Esophagus (tissue), 2 donors: ENCODE measurements at places on chromosomes 1 and 21. TPM values are rescaled to one million over a fixed set of nuclear protein-coding genes. Genes with fewer than 3 reads are reported as not detected.

Gene PPIAL4G
- polyA plus RNA-seq = not detected

Gene TMEM82
- not detected for polyA plus RNA-seq

Gene KCNA2
- 0.15 TPM for polyA plus RNA-seq

Gene IL20
- not detected for polyA plus RNA-seq

Gene FRRS1
- 5.2 TPM for polyA plus RNA-seq

Gene PCBP3
- polyA plus RNA-seq = 0.67 TPM

Gene CR2
- 0.06 TPM for polyA plus RNA-seq

Gene PTGS2
- polyA plus RNA-seq = 1.4 TPM

Gene PTPN22
- polyA plus RNA-seq = 1.5 TPM

Gene EFNA1
- 48.1 TPM for polyA plus RNA-seq

Gene CLK2
- 55.3 TPM for polyA plus RNA-seq

Gene FAM72B
- 2.2 TPM for polyA plus RNA-seq

Gene KLF17
- polyA plus RNA-seq = 0.02 TPM

Gene S100B
- polyA plus RNA-seq = 11.6 TPM

Gene KRTAP19-3
- not detected for polyA plus RNA-seq

Gene RAB3B
- polyA plus RNA-seq = under 0.01 TPM

Gene NECTIN4
- 44.9 TPM for polyA plus RNA-seq

Gene SYTL1
- 302 TPM for polyA plus RNA-seq

Gene SERPINC1
- polyA plus RNA-seq = not detected

Gene AVPR1B
- not detected for polyA plus RNA-seq

Gene NLRP3
- polyA plus RNA-seq = 0.25 TPM

Gene LHX8
- 0.08 TPM for polyA plus RNA-seq

Gene ZBTB21
- 2.7 TPM for polyA plus RNA-seq

Gene GNB1
- 43.3 TPM for polyA plus RNA-seq

Gene S100A9
- 60,368 TPM for polyA plus RNA-seq

Gene GCSAML
- polyA plus RNA-seq = 0.06 TPM

Gene AGMAT
- 0.16 TPM for polyA plus RNA-seq

Gene RHBG
- polyA plus RNA-seq = 2.3 TPM

Gene CATSPERE
- 0.14 TPM for polyA plus RNA-seq

Gene IQGAP3
- polyA plus RNA-seq = 7.8 TPM

Gene MANEAL
- polyA plus RNA-seq = 3.1 TPM

Gene GJA4
- polyA plus RNA-seq = 0.77 TPM

Gene OR6N1
- polyA plus RNA-seq = not detected

Gene ITLN1
- polyA plus RNA-seq = 0.20 TPM

Gene ZBTB17
- 41.7 TPM for polyA plus RNA-seq

Gene LAMC1
- 7.0 TPM for polyA plus RNA-seq

Gene PGLYRP4
- 3.1 TPM for polyA plus RNA-seq

Gene CHI3L2
- 0.49 TPM for polyA plus RNA-seq
